ENCODE measurements at places on chromosomes 1 and 21.

DNA sequence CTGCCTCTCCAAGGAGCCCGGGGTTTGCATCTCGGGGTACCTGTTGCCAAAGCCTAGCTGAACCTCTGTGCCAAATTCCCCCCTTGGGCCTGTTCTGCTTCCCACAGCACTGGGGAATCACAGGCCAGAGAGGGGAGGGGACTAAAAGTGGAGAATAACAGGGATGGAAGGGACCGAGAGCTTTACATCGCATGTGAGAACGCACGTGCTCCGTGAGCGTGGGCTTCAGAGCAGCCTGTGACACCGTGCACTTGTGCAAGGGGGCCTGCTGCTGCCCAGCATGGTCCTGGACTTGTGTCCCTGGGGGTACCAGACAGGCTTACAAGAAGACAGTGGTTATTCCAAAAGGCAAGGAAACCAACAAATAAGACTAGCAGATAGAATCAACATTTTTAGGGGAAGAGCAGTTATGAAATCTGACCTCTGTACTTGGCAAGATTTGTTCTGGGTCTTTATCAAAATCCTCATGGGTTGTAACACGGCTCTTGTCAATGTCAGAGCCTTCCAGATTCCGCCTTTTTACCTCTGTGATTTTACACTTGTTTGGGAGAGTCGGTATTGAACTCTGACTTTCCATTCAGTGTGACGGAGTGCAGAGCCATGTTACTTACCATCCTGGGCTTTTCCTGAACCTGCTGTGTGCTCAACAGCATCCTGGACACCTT lies 36.2 kb upstream of the TNFRSF1B start:
- DNase-seq, result no peak

- DNase-seq, result no peak
Measured at GRCh38 chr1:200590001-200590400, 30.6 kb downstream of the KIF14 start.

GRCh38 chr1:226310245-226310540 lies 1.2 kb upstream of the LIN9 start:
- no peak for DNase-seq

DNA sequence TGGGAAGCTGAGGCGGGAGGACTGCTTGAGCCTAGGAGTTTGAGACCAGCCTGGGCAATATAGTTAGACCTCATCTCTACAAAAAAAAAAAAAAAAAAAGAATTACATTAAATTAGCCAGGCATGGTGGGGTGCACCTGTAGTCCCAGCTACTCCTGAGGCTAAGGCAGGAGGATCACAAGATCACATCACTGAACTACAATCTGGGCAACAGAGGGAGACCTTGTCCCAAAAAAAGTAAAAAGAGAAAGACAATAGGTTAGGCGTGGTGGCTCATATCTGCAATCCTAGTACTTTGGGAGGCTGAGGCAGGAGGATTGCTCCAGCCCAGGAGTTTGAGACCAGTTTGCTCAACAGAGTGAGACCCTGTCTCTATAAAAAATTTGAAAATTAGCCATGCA lies 130.3 kb downstream of the TIAM1 start:
- no peak for DNase-seq

- DNase-seq, result no peak
Measured at GRCh38 chr1:235931171-235931738, 64.5 kb upstream of the LYST start.

DNA sequence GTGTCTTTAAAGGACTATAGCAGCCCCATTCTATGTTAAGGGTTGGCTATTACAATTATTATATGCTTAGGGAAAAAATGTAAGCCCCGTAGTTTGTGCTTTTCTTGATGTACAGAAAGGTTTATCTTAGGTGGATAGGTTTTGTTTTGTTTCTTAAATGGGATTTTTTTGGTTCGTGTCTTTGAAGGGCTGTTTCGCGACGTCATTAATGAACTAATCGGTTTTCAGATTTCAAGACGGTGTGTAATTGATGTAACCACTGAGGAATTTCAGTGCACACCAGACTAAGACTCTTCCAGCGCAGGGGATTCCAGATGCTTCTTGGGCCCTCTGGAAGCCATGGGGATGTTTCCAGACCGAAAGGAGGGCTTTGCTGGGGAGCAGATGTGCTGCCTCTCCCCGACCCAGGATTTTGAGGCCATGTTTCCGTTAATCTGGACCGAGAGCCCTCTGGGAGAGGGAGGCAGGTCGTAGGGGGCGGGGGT lies 4.8 kb upstream of the SIM2 start:
- no peak for DNase-seq

- no peak for DNase-seq
Measured at GRCh38 chr1:166136222-166136621, 30.6 kb downstream of the FAM78B start.

DNA sequence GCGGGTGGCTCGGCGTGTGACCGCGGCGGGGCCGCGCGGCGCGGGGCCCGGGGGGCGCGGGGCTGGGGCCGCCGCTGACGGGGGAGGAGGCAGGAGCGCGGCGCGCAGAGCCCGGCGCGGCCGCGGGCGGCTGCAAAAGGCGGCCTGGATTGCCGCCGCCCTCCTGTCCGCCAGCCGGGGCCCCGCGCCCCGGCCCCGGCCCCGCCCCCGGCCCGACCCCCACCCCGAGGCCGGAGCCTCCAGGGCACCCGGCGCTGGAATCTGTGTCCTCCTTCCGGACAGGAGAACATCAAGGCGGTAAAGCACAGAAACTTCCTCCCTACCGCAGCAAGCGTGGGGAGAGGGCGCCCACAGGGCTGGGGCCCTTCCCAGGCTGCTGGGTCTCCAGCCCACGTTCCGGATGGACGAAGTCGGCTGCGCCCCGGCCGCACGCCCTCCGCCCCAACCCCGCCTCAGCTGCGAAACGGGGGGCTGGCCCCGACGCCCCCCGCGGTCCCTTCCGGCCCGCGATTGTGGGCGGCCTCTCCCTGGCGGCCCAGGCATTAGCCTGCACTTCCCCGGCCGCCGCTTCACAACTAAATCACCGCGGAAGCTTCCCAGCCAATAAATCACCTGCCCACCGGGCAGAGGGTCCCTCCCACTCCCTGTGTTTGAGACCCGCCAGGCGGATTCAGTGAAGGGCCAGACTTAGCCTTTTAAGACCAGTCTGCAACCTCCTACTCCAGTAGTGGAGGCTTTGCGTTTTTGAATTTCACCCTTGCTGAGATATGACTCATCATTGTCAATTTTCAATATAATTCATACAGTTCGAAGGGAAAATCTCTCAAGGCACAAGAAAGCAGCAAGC lies 106.0 kb downstream of the SLC45A1 start:
- no peak for DNase-seq

DNA sequence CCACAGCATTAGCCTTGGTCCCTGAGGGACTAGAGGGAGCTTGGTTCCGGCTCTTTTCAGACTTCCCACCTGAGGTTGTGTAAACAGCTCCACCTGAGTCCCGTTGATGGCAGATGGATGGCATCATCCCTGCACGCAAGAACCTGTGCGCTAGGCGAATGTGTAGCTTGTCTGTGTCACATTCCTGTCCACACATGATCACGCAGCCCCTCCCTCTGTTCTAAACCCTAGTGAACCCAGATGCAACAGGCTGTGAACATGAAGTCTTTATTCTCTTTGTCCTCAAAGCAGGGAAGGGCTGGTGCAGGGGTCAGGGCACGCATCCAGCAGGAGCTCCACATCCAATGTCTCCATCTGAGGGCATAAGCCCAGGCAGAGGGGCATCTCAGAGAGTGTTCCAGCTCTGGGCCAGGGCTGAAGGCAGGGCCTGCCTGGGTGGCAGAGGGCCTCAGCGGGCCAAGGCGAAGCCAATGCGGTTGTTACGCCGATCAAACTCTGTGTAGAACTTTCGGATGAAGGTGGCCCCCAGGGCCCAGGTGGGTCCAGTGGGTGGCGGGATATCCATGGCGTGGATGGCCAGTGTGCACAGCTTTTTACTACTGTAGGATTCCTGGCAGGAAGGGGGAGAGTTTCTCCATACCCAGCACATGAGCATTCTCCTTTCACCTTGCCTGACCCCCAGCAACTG lies 2.9 kb upstream of the ETNK2 start:
- no peak for DNase-seq

GRCh38 chr1:26692793-26693490 lies 2.9 kb upstream of the ARID1A start:
- DNase-seq, result peak; percentile 89

DNA sequence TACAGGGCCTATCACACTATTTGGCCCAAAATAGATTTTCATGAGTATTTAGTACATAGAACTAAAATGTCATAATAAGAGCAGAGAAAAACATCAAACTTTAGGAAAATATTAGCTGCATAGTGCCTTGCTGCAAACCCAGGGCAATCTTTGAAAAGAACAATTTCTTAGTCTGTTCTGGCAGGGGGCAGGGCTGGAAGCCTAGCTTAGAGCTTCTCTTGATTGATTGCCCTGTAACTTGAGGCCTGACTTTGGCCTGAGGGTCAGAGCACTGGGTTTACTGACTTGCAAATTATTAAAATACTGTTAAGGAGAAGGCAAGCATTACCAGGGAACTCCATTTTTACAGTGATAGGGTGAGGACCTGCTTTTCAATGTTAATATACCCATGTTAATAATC lies 115.8 kb upstream of the SPAG17 start:
- no peak for DNase-seq

DNA sequence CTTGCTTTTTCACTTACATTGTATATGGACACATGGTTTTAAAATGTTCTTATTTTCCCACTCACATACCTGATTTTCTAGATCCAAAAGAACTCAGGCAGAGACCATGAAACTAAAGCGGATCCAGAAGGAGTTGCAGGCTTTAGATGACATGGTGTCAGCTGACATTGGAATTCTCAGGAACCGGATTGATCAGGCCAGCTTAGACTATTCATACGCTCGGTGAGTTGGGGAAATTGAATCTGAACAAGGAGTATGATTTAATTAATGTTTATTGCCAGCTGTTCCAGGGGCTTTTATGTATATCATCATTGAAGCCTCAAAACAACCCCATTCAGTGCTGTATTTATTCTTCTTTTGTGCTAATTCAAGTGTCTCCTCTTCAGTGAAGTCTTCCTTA lies 12.7 kb downstream of the GORAB start:
- no peak for DNase-seq

- no peak for DNase-seq
Measured at GRCh38 chr21:33478935-33479678, 667 bp downstream of the TMEM50B start.

DNA sequence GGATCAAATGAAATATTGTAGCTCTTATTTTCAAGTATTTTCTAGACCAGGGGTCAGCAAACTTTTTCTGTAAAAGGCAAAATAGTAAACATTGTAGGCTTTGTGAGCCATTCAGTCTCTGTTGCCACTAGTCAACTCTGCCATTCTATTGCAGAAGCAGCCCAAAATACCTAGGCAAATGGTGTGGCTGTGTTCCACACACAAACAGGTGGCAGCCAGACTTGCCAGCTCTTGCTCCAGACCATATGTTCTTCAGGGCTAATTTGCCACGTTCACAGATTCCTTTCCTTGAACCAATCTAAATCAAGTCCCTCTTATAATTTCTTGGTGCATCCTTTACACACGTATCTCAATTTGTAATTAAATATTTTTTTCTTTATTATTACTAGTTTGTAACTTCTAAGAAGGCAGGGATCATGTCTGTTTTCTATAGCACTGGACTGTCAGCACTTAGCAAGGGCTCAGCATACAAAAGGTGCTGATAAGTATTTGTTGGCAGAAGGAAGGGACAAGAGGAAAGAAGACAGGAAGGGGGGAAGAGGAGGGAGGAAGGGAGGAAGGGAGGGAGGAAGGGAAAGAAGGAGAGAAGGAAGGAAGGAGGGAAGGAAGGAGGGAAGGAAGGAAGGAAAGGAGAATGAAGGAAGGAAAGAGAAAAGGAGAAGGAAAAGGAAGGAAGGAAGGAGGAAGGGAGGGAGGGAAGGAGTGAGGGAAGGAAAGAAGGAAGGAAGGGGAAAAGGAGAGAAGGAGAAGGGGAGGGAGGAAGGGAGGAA lies 106.5 kb upstream of the EDEM3 start:
- no peak for DNase-seq

DNA sequence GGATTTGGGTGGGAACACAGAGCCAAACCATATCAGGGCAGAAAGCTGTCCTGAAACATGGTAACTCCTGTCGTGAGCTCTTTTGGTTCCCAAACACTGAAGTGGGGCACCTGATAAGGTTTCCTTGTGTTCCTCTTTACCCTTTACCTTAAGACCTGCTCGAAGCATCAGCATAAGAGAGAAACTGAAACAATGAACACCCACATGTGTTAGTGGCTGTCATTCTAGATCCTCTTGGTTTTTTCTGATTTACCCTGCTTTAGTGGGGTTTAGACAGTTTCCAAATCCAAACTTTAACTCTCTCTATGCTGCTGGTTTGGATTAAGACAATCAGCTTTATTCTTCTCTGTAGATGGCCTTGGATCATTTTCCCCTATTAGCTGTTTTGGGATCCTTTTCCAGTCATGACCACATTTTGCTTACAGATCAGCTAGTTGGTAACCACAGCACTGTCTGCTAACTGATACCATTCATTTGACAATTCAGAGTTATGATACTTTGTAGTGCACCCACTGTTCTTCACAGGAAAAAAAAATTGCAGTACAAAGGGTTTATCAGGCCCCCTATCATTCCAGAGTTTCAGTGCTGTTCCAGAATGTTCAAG lies 975 bp upstream of the MNDA start:
- DNase-seq, result no peak

DNA sequence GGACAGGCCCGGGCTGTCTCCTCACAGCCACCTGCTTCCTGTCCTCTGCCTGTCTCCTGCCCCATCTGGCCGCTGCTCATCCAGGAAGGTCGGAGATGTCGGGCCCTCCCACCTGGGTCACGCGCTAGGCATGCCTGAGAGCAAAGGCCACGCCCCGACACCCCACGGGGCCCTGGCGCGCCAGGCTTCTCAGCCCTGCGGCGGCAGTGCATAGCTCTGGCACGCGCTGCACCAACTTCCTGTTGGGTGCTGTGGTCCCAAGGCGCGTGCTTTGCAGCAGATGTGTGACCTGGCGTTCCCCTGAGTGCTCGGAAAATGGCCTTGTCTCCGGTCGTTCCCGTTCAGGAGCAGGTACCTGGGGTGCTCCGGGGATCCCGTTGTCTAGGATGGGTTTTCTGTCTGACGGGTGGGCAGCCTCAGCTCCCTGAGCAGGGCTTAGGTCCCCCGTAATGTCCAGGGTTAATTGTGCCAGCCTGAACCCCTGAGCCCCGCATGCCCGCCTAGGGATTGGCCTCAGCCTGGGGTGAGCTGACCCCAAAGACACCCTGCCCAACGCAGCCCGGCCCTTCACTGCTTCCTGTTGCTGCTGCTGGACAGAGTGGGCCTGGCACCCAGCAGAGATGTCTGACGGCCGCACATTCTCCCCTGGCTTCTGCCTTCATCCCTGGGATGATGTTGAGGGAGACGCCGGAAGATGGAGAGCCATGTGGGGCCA lies 19.4 kb upstream of the KCNAB2 start:
- DNase-seq, result peak; percentile 59

GRCh38 chr1:93638307-93638847 lies 43.3 kb downstream of the BCAR3 start:
- DNase-seq, result no peak

DNA sequence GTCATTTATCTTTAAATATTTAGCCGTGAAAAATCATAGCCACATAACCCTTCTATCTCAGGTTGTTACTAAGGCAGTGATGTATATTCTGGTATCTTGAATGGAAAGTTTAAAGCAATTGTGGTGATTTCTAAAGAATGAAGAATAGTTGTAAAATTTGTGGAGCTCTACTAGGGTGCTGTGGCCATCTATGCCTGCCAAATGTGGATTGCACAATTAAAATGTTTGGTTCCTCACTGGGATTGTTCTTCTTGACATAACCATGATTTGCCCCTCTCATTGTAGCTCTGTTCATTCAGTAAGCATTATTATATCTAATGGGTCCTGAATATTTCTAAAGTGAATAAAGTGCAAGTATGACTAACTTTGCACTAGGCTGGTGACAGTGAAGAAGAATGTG lies 50.1 kb downstream of the AK4 start:
- no peak for DNase-seq

Measured in NCI-H774 (cell line).